Right cardiac atrium (tissue), 5 donors: ENCODE measurements at places on chromosomes 6 and 20.
A peak's percentile ranks its signal among the peaks of the same experiment; 100 is the strongest.

- DNase-seq = no peak
These were observed 102.2 kb downstream of the DACT2 start for GRCh38 chr6:168217216-168217879.

DNA sequence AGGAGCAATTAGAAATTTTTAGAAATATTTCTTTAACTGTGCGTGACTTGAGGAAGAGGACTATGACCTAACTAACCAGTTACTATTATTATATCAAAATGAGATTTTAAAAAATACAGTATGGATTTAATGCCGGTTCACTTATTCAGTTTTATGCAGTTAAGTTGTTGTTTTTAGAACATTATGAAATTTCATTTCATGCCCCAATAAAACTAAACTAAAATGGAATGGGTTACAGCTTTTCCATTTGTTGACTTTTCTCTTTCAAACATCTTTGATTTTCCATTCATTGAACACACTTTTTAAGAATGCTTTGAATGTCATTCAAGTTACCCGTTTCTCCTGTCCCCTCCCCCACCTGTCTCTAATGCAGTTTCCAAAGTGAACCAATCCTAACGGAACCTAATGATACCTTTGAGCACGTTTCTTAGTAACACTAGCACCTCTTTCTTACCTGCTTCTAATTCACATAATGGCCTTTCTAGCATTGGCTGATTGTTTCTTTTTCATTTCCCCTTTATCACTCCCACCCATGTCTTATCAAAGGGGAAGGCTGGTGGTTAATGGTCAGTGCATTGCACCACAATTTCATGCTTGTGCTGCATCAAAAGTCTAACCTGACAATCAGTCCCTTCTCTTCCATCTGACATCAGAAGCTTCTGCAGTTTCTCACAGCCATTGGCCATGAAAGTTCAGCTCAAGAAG lies 262.2 kb upstream of the TAB2 start:
- no peak for DNase-seq

DNA sequence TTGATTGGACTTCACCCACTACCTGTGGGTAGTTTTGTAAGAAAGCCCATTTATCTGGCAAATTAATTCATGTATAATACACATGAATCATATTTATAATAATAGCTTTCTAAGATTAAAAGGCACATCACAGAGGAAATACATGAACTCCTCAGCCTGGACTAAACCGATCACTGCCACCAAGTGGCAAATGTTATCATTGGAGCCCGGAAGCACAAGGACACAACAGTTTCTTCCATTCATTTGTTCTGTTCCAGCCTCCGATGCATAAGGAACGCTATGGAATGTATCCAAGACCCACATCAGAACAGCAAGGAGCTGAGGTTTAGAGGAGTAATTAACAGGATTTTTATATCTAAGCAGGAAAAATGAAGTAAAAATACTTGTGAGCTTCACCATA lies 13.9 kb upstream of the IPCEF1 start:
- peak; percentile 31 for DNase-seq

- no peak for DNase-seq
These were observed 356.8 kb downstream of the HDGFL1 start for GRCh38 chr6:22925920-22926789.

DNA sequence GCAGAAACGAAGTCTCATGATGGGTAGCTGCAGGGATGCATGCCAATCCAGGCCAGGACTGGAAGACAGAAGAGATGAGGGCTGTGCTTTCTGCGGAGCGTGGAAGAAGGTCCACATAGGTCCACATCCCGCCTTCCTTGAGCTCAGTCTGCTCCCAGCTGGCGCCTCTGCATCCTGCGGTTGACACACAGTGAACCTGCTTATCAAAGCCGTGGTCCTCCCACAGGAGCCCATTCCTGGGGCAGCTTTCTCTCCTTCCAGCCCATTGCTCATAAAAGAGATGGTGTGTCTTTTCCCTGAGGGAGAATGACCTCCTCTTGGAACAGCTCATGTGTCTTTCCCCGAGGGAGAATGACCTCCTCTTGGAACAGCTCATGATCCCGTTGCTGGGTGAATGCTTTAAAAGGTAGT lies 225.4 kb downstream of the CDH4 start:
- DNase-seq = no peak

DNA sequence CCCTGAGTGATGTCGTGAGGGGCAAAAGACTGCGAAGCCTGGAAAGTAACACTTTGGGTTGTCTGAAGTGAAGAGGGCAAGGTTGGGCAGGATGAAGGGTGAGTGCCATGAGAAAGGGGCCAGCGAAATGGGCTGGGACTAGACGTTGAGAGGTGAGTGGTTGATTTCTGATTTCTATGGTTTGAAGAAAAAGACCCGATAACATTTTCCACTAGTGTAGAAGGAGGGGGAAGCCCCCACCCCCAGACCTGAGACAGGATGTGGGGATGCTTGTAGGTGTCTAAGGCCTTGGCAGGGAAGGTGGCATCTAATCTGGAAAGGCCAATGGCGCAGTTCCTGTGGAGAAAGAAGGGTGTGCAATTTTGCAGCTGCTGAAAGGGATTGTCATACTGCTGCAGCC lies 25.3 kb upstream of the KIF3B start:
- DNase-seq = no peak

DNA sequence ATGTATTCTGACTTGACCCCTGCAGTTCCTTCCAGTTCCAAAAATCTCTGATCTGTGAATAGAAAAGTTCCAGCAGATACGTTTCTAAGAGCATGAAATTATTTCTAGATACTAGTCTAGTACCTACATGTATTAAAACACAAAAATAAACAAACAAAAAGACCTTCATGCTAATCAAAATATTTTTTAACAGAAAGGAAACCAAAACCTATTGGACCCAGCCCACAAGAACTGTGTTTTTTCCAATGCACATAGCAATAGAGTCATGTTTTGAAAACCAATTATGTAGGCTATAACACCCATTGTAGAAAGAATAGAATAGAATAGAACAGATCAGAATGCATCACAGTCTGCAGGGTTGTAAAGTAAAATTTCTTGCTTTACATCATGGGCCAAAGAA lies 158.6 kb upstream of the TNFAIP3 start:
- DNase-seq = no peak

GRCh38 chr20:8156235-8157079 lies 24.4 kb downstream of the PLCB1 start:
- no peak for DNase-seq

DNA sequence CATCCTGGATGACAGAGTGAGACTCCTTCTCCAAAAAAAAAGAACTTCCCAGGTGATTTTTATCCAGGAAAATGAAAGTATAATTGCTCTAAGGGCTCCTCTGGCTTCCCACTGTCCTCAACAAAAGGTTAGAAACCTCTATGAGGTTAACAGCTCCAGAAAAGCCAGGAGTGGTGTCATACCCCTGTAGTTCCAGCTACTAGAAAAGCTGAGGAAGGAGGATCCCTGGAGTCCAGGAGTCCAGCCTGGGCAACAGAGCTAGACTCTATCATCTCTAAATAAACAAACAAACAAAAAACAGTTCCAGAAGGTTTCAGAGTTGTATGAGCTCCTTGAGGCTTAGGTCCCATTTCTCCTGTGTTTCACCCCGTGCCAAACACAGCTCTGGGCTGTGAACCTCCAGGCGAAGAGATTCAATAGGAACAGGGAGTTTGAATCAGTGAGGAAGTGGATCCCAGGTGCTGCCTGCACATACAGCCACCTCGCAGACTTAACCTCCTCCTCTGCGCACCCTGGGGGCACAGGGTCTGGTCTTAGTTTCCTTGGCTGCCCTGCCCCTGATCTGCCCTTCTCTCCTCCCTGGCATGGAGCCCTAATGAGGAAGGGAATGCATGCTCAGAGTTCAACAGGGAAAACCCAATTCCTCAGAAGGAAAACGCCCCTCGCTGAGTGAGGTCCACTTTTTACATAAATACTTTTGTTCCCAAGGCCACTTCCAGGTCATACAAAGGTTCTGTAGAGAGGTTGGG lies 31.0 kb downstream of the ZC3H12D start:
- DNase-seq = no peak

DNA sequence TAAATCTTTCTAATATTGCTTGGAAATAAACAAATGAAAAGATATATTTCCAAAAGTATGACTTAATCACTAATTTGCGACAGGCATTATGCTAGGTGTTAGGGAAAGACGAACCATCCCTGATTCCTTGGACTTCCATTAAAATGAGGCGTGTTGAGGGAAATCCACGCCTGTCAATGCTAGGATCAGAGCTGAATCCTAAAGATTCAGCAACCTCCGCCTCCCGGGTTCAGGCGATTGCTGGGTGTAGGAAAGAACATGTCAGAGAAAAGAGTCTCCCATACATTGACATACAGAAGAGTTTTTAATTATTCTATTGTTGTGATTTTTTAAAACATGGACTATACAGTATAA lies 16.8 kb upstream of the PRSS16 start:
- DNase-seq = no peak

- peak; percentile 63 for DNase-seq
These were observed 365.8 kb upstream of the JARID2 start for GRCh38 chr6:14880052-14880451.

- DNase-seq = peak; percentile 97
These were observed 8.0 kb upstream of the IER3 start for GRCh38 chr6:30752157-30752927.

- DNase-seq = no peak
These were observed 82.7 kb upstream of the DUSP22 start for GRCh38 chr6:209432-210103.
